Caki2 (cell line): ENCODE measurements at places on chromosomes 5 and 9. TPM values are rescaled to one million over a fixed set of nuclear protein-coding genes. Genes with fewer than 3 reads are reported as not detected.
A peak's percentile ranks its signal among the peaks of the same experiment; 100 is the strongest.

Gene RNF208
- not detected in 2 replicates for total RNA-seq

Gene GADD45G
- total RNA-seq, result 4.6 and 4.8 TPM in 2 replicates

Gene ANGPTL2
- total RNA-seq, result 1.0 and 1.1 TPM in 2 replicates

Gene PCDHA6
- 0.34 TPM in 1 of 2 replicates, not detected in the other for total RNA-seq

Gene SOHLH1
- not detected in 2 replicates for total RNA-seq

Gene CDC20B
- not detected in 2 replicates for total RNA-seq

Gene INVS
- 12.6 and 12.7 TPM in 2 replicates for total RNA-seq

Gene SPATA31D4
- total RNA-seq, result not detected in 2 replicates

Gene UGT3A2
- total RNA-seq, result not detected in 2 replicates

Gene NMUR2
- 6.4 TPM in 1 of 2 replicates, not detected in the other for total RNA-seq

Gene NME5
- not detected in 2 replicates for total RNA-seq

Gene LCN12
- not detected in 2 replicates for total RNA-seq

Gene ZNF462
- 3.9 and 7.1 TPM in 2 replicates for total RNA-seq

DNA sequence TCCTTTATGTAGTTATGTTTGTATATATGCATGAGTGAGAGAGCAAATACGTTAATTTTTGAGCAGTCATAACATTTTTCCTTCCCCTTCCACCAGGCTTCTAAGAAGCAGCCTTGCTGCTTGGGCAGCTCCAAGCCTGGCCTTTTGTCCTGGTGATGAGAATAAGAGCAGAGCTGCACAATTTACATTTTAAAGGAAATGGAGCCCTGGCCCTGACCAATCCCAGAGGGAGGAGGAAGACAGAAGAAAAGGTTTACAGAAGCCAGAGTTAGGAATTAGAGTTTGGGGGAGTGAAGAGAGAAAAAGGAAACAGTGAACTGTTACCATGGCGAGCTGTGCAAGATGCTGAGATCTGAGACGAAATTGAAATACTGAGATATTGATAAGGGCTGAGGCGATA lies 25.3 kb upstream of the EFNA5 start:
- DNase-seq, result no peak

DNA sequence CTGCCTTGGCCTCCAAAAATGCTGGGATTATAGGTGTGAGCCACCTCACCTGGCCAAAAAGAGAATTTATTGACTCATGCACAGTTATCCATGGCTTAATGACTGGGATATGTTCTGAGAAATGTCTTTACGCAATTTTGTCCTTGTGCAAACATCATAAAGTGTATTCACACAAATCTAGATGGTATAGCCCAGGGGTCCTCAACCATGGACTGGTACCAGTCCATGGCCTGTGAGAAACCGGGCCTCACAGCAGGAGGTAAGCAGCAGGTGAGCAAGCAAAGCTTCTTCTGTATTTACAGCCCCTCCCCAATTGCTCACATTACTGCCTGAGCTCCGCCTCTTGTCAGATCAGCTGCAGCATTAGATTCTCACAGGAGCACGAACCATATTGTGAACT lies 12.4 kb upstream of the SIL1 start:
- no peak for DNase-seq

- no peak for DNase-seq
Measured at GRCh38 chr9:70829591-70830265, 291.7 kb downstream of the TRPM3 start.

DNA sequence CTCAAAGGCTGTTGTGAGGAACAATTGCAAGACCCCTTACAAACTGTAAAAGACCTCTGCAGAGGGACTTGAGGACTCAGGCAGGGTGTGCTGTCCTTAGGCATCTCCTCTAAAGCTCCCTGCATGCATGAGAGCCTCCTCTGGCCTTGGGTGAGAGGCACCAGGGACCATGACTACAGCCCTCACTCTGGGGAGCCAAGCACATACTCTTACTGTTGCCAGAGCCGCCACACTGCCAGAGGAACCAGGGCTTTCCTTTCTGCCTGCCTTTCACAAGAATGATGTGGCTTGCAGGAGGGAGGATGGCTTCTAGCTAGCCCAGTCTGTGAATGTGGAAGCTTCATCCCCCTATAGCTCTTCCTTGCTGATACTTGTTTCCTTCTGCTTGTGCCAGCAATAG lies 5.9 kb downstream of the IGFBPL1 start:
- no peak for DNase-seq

- peak; percentile 29 for DNase-seq
Measured at GRCh38 chr9:35110327-35110761, 5.3 kb downstream of the ATOSB start.

- DNase-seq, result peak; percentile 64
Measured at GRCh38 chr9:98215271-98215670, 22.8 kb upstream of the CORO2A start.

DNA sequence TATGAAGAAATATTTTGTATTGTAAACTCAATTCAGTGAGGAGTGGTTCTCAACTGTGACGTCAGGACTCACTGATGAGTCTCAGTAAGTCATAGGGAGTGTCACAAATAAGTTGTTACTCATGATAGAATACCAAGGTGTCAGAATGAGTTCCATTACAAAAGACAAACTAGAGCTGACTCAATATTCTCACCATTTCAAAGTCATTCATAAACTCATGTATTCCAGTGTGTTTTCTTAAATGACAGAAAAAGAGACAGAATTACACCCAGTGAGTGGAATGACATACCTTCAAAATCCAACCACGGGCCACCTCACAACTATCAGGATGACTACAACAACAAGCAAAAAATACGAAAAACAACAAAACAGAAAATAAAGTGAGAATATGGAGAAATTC lies 321.5 kb downstream of the ENC1 start:
- DNase-seq, result no peak

- DNase-seq, result no peak
Measured at GRCh38 chr5:159913501-159913900, 2.8 kb upstream of the ADRA1B start.

DNA sequence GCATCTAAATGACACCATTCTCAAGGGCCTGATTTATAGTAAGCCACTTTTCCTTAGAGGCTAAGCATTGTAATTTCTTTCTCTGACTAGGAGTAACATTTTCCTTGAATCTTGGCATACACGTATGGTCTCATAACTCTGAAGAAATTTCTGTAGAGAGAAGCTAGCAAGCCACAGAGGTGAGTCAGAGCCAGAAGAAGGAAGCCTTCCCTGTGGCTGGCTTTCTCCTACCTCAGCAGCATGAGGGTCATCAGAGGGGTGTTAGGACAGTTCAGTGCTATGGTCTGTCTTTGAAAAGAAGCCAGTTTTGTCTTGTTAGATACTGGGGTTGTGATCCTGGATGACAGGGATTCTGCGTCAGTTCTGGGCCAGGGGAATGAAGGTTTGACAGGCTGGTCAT lies 3.2 kb downstream of the SNX30 start:
- DNase-seq, result peak; percentile 6

DNA sequence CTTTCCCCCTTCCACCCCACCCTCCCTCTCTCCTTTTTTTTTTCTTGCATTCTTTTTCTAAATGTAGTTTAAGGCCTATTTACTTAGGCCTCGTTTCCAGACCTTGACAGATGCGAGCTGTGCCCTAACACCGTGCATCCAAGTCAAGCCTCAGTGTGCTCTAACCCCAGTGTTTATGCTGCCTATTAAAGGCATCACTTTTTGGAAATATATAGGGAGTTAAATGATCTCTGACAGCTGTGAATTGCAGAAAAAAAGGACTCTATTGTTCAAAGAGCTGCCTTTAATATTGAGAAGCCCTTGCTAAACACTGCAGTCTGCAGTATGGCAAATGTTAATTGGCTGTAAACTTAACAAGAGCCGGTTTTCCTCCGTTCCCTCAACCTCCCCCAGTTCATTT lies 270.4 kb upstream of the TUT7 start:
- DNase-seq, result no peak

DNA sequence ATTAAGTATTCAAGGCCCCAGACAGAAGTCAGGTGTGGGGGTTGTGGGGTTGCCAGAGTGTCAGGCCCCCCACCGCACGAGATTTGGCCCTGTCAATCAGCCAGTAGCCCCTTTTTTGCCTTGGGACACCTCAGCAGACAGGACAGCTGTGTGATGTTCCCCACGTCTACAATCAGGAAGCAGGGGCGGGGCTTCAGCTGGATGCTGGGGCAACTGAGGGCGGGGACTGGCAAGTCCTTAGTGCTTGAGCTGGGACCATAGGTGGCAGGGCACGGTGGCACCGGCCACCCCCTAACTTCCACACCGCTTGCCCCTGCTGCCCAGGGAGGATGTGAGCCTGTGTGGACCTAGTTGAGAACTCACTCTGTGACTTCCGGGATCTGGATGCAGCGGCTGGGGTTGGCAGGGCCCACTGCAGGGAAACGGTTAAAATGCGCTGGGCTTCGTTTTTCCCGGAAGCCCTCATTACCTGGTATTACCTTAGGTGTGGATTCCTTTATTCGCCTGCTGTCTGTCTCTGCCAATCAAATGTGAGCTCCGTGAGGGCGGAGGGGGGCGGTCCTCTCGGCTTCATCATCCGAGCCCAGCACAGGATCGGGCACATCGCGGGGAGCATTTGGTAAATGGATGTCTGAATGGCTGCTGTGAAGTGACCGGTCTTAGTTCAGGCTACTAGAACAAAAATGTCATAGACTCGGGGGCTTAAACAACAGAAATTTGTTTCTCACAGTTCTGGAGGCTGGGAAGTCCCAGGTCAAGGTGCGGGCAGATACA lies 7.5 kb upstream of the GTF3C5 start:
- DNase-seq, result no peak

GRCh38 chr5:113038714-113039113 lies 62.1 kb downstream of the DCP2 start:
- DNase-seq, result no peak

- no peak for DNase-seq
Measured at GRCh38 chr5:148615644-148616275, 38.6 kb downstream of the HTR4 start.

GRCh38 chr9:113857875-113858274 lies 18.2 kb upstream of the ZNF618 start:
- DNase-seq, result no peak

DNA sequence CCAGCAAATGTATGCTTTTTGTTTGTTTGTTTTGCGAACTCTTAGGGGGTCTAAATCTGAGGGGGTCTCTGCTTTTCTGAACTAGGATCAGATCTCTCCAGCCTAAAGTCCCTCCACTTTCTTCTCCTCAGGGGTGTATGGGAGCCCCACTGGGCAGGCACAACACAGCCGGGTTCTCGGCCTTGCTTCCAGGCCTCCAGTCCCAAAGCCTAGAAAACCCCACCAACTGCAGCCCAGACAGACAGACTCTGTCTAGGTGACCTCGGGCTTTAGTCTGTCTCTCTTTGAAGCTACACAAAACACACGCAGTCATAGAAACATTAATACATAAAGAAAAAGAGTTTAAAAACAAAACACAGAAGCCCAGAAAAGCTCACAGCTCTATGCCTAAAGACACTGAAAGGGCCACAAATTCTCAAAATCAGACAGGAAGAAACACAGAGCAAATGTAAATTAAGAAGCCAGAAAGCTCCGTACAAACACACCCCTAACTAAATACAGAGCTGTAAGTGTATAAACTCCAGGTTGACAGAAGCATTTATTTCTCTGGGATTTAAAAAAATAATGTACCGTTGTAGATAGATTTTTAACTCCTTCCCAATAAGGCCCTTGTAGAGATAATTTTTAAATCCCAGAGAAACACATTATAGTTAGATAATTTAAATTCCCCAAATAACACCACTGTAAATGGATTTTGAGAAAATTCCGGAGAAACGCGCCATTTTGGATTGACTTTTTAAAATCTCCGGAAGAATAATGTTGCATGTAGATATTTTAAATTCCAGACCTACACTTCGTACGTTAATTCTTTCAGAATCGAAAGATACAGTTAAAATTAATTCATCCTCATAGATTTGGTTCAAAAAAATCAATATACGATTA lies 2.0 kb downstream of the PITX1 start:
- DNase-seq, result no peak

- DNase-seq, result no peak
Measured at GRCh38 chr5:176400382-176401156, 12.0 kb downstream of the HIGD2A start.

DNA sequence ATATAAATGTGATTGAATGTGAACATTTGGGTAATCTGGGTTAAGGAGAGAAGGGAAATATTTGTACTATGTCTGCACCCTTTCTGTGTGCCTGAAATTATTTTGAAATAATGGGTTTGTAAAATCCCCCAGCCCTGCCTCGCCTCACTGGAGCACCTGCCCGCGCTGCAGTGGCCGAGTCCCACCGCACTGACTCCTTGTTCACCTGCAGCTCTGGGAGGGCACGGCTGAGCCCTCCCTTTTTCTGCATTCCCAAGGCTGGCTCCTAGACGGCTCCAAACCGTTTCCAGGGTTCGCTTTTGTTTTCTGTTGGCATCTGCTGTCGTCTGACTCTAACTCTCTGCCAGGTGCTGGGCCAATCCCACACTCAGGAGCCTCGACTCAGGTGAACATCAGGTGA lies 17.6 kb upstream of the PPP1R26 start:
- DNase-seq, result no peak
